Activated CD4-positive, alpha-beta memory T cell treated with anti-CD3 and anti-CD28 coated beads, Interleukin-2, amount 10 ng/mL, durations not matched to agents 7 days and 5 days (primary cell): ENCODE measurements at places on chromosomes 5 and 9. TPM values are rescaled to one million over a fixed set of nuclear protein-coding genes. Genes with fewer than 3 reads are reported as not detected.

DNA sequence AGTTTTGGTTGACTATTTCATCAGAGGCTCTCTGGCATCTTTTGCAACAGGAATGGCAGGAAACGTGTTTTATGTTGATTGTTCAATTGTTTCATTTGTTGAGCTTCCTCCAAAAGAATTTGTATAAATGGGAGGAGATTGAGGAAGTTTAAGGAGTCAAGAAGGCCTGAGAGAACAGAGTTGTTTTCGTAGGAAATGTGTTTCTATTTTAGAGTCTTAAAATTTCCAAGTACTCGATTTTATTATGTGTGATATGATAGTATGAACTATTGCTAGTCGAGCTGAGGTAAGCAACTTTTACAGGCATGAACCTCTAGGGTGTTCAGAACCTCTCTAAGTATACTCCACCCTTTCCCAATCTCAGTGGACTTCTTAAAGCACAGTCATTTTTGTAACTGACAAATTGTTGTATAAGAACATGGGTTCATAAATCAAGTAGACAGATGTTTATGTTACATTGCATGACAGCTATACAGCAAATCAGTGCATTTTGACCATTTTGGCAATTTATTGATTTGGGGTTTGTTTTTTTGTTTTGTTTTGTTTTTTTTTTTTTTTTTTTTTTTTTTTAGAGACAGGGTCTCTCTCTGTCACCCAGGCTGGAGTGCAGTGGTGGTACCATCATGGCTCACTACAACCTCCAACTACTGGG lies 47.4 kb downstream of the POLK start:
- peaks cover 69% of the 10 kb centered on the region for H3K36me3 ChIP-seq
- H3K27ac ChIP-seq, result no peak overlapping the region

- no peak overlapping the region for H3K27ac ChIP-seq
- H3K4me1 ChIP-seq, result no peaks in the 10 kb centered on the region
- DNase-seq, result no peak
These were observed 524.5 kb upstream of the RGMB start for GRCh38 chr5:98248949-98249348.

GRCh38 chr5:45171563-45171962 lies 362.8 kb downstream of the MRPS30 start:
- H3K4me3 ChIP-seq, result no peak overlapping the region
- H3K27ac ChIP-seq, result no peak overlapping the region
- no peak for DNase-seq

Gene SPATA31A3
- not detected for total RNA-seq

DNA sequence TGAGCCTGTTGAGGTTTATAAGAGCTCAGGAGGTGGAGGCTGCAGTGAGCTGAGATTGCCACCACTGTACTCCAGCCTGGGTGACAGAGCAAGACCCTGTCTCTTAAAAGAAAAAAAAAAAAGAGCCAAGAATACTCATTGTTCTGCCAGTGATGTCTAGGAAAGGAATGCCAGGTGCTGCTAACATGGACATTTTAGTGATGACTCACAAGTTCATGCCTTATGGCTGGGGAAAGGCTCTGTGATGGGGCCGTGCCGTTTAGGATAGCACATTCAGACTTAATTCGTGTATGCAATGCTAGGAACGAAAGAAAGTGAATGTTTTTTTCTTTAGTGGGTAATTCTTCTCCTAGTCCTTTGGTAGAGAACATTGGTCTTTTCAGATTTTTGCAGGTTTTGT lies 134.2 kb downstream of the ARHGAP26 start:
- H3K27me3 ChIP-seq, result no peaks in the 10 kb centered on the region
- H3K27ac ChIP-seq, result no peak overlapping the region
- no peak overlapping the region for H3K4me3 ChIP-seq
- DNase-seq, result no peak
- peaks cover 2% of the 10 kb centered on the region for H3K4me1 ChIP-seq

DNA sequence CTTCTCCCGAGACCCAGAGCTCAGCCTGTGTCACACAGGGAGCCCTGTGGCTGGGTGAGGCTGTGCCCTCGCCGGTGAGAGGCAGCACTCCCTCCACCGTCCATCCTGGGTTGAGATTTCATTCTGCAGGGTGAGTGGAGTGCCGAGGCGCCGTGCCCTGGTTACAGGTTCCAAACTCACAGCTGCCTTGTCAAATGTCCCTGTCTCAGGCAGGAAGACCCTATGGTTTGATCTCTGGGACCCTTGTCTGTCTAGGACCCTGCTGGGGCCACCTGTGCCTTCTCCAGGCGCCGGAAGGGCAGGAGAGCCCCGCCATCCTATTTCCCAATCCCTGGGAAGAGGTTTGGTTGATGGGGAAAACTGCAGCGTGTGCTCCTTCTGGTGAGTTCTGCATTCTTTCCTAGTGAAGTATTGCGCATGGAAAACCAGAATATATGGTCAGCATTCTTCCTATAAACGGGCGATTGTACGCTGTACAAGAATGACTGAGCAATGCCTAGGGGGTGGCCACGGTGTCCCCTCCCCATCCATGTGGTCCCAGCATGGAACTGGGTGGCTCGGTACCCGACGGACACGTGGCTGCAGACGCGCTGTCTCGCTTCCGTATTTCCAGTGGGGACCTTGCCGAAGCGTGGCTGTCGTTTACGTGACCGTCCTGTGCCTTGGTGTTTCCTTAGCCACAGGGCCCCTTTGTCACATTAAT lies 95.9 kb upstream of the COL5A1 start:
- H3K27ac ChIP-seq, result no peak overlapping the region
- H3K4me1 ChIP-seq, result no peaks in the 10 kb centered on the region
- H3K36me3 ChIP-seq, result no peaks in the 10 kb centered on the region
- no peaks in the 10 kb centered on the region for H3K27me3 ChIP-seq
- no peak for DNase-seq

GRCh38 chr9:134851020-134851419 lies 29.6 kb upstream of the FCN2 start:
- H3K27me3 ChIP-seq, result no peaks in the 10 kb centered on the region
- DNase-seq, result no peak
- no peak overlapping the region for H3K4me3 ChIP-seq
- no peaks in the 10 kb centered on the region for H3K4me1 ChIP-seq
- no peak overlapping the region for H3K27ac ChIP-seq
- H3K36me3 ChIP-seq, result no peaks in the 10 kb centered on the region

Gene BHMT2
- total RNA-seq, result not detected

GRCh38 chr5:59864718-59865117 lies 28.8 kb downstream of the PDE4D start:
- DNase-seq, result no peak
- H3K36me3 ChIP-seq, result no peaks in the 10 kb centered on the region
- no peaks in the 10 kb centered on the region for H3K4me1 ChIP-seq
- no peak overlapping the region for H3K27ac ChIP-seq
- no peaks in the 10 kb centered on the region for H3K27me3 ChIP-seq

Gene GABRA1
- not detected for total RNA-seq

Gene CSF1R
- 0.25 TPM for total RNA-seq

Gene RFESD
- 6.4 TPM for total RNA-seq

Gene ANKRD34B
- not detected for total RNA-seq

- H3K36me3 ChIP-seq, result no peaks in the 10 kb centered on the region
- H3K4me3 ChIP-seq, result no peak overlapping the region
- H3K4me1 ChIP-seq, result no peaks in the 10 kb centered on the region
- peaks cover 6% of the 10 kb centered on the region for H3K27me3 ChIP-seq
- no peak for DNase-seq
- no peak overlapping the region for H3K27ac ChIP-seq
These were observed 52.7 kb downstream of the PLK2 start for GRCh38 chr5:58407042-58407719.

GRCh38 chr9:121331992-121332685 lies 37.9 kb downstream of the STOM start:
- H3K27ac ChIP-seq, result no peak overlapping the region
- no peak overlapping the region for H3K4me3 ChIP-seq
- H3K36me3 ChIP-seq, result peaks cover 18% of the 10 kb centered on the region
- H3K4me1 ChIP-seq, result no peaks in the 10 kb centered on the region
- DNase-seq, result no peak

- no peaks in the 10 kb centered on the region for H3K36me3 ChIP-seq
- no peak for DNase-seq
- H3K4me1 ChIP-seq, result no peaks in the 10 kb centered on the region
- peaks cover 6% of the 10 kb centered on the region for H3K27me3 ChIP-seq
These were observed 176.8 kb upstream of the IL12B start for GRCh38 chr5:159507055-159507454.

GRCh38 chr5:95533761-95534160 lies 21.0 kb downstream of the SKIC3 start:
- no peak for DNase-seq
- peaks cover 9% of the 10 kb centered on the region for H3K4me1 ChIP-seq
- H3K4me3 ChIP-seq, result no peak overlapping the region

DNA sequence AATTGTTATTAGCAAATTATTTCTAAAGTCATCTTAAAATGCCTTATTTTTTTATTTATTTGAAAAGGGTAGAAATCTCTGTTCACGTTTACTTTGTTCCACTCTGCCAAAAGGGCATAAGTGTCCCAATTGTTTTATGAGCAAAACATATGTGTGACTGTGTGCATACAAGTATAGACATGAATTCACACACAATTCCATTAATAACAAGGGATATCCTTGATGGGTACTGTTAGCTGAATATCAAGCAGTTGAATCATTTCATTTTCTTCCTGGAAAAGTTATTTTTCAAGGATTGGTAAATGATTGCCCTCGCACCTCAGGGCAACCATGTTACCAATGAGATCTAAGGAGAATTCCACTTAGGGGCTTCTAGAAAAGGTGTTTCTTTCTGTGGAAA lies 92.1 kb upstream of the TAF11L2 start:
- no peak overlapping the region for H3K4me3 ChIP-seq
- H3K27me3 ChIP-seq, result no peaks in the 10 kb centered on the region
- H3K27ac ChIP-seq, result no peak overlapping the region
- DNase-seq, result no peak
- no peaks in the 10 kb centered on the region for H3K4me1 ChIP-seq

GRCh38 chr9:5073701-5074100 lies 88.6 kb downstream of the JAK2 start:
- H3K4me1 ChIP-seq, result peaks cover 10% of the 10 kb centered on the region
- no peak overlapping the region for H3K4me3 ChIP-seq
- H3K36me3 ChIP-seq, result peaks cover 55% of the 10 kb centered on the region
- H3K27ac ChIP-seq, result no peak overlapping the region

DNA sequence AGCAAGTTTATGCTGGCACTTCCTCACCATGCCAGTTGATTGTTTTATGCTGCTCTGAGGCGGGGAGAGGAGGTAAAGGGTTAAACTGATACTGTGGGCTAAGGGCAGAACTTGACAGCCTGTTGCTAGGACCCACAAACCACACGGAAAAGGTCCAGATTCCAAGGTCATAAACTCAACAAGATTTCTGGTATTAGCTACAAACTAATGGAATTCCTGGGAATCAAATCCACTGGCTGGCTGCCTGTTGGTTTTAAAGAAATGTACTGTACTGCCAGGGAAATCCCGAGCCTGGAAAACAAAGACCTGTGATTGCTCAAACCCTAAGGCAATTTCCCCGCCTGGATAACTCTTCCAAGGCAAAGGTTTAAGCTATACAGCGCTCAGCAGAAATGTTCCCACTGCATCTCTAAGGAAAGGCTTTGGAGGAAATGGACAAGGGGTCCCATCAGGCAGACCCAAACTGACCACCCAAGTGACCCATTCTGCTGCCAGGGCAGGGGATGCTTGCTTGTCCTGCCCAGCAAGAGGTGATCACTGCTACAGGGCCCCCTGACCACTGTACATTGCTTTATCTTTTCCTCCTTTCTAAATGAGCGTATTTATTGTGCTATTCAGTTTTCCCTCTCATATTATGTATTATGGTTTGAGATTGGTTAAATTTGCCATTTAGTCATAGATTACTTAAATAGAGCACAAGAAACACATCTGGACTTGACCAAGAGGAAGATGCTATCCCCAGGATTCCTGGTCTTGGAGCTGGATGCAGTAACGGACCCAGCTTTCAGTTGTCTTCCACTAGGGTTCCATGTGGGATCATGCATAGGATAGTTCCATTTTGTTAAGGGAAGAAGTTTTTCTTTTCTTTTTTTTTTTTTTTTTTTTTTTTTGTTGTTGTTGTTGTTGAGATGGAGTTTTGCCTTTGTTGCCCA lies 124.3 kb downstream of the SUSD1 start:
- peaks cover 66% of the 10 kb centered on the region for H3K36me3 ChIP-seq
- DNase-seq, result no peak
- H3K4me3 ChIP-seq, result no peak overlapping the region
- peaks cover 14% of the 10 kb centered on the region for H3K4me1 ChIP-seq
- no peak overlapping the region for H3K27ac ChIP-seq
- H3K27me3 ChIP-seq, result no peaks in the 10 kb centered on the region

GRCh38 chr9:36900136-36900855 lies 133.8 kb downstream of the PAX5 start:
- DNase-seq, result no peak
- H3K4me1 ChIP-seq, result peaks cover 10% of the 10 kb centered on the region
- H3K36me3 ChIP-seq, result no peaks in the 10 kb centered on the region
- H3K27ac ChIP-seq, result no peak overlapping the region

GRCh38 chr5:6752236-6752635 lies 39.0 kb downstream of the TENT4A start:
- no peak for DNase-seq
- H3K4me3 ChIP-seq, result no peak overlapping the region

DNA sequence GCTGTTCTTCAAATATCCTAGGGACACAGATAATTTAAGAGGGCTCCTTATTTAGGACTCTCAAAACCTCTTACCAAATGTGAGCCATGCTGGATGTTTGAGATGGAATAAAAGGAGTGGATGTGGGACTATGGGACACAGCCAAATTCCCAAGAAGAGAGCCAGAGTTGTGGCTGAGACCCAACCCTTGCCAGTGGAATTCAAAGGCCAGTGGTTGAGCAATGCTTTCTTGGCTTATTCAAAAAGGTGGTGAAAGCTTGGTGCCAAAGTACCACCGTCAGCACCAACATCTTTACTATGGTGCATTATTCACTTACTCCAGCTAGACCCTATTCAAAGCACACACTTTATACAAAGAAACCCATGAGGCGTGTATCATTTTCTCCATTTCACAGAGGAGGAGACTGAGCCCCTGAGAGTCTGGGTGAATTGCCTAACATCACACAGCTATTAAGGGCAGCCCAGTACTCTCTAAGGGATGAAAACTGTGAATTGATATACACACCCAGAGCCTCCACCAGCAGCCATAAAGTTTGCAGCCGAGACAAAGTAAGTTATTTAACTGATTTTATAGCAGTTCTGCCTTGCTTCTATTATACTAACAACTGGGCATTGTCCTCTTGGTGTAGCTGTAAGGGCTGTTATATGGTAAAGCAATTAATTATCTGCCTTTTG lies 391.7 kb downstream of the ACTL7B start:
- H3K27ac ChIP-seq, result no peak overlapping the region
- H3K4me1 ChIP-seq, result no peaks in the 10 kb centered on the region
- no peak overlapping the region for H3K4me3 ChIP-seq
- no peaks in the 10 kb centered on the region for H3K36me3 ChIP-seq
- no peaks in the 10 kb centered on the region for H3K27me3 ChIP-seq

Gene REEP2
- 0.76 TPM for total RNA-seq

GRCh38 chr5:139004374-139005307 lies 129.5 kb upstream of the LRRTM2 start:
- no peaks in the 10 kb centered on the region for H3K27me3 ChIP-seq
- no peaks in the 10 kb centered on the region for H3K36me3 ChIP-seq
- H3K27ac ChIP-seq, result no peak overlapping the region
- H3K4me1 ChIP-seq, result no peaks in the 10 kb centered on the region
- no peak for DNase-seq

- no peak overlapping the region for H3K27ac ChIP-seq
- no peaks in the 10 kb centered on the region for H3K27me3 ChIP-seq
- H3K4me3 ChIP-seq, result no peak overlapping the region
- no peaks in the 10 kb centered on the region for H3K36me3 ChIP-seq
- DNase-seq, result no peak
- H3K4me1 ChIP-seq, result no peaks in the 10 kb centered on the region
These were observed 305.5 kb upstream of the SEMA6A start for GRCh38 chr5:116880150-116880549.
